Activated CD8-positive, alpha-beta memory T cell treated with anti-CD3 and anti-CD28 coated beads, Interleukin-2, amount 50 U/mL, for 48 hours (primary cell): ENCODE measurements at places on chromosomes 13 and 19.
A peak's percentile ranks its signal among the peaks of the same experiment; 100 is the strongest.

DNA sequence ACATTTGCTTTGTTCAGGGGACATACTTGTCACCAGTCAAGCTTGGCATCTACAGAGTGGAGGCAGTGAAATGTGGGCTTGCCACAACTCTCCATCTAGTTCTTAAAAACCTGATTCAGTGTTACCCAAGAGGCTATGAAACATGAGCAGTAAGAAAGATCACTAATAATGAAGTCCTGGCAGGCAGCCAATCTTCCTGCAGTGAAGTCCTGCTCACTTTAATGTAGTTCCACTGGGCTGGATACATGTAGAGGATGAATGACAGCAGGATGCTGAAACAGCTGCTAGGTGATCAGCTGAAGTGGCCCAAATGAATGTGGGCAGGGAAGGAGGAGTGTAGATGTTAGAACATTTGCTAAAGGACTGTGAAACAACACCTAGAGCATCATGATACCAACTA, 1213.1 kb downstream of the OLFM4 start:
- DNase-seq, result no peak

GRCh38 chr13:101140936-101141335, 275.4 kb downstream of the NALCN start:
- DNase-seq, result no peak

DNA sequence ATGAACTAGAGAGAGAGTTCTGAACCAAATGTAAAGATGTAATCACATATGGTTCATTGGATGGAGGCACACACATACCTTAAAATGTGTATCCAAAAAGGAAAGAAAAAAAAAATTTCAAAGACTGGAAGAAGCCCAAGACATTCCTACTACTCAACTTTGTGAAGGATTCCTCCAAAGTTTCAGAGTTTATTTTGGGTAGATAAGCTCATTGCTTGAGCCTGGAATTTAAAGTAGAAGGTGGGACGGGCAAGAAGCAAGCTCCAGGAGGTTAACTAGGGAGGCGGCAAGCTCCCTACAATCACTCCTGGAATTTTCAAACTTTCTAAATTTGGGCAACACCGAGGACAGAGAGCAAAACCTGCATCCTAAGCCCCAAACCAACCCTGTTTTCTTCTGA, 1.9 kb downstream of the TSHZ3 start:
- no peak for DNase-seq

GRCh38 chr13:52911340-52911739, 62.9 kb upstream of the PCDH8 start:
- DNase-seq, result no peak

- DNase-seq, result peak; percentile 69
These were observed 5.5 kb downstream of the ACP4 start for GRCh38 chr19:50795664-50796073.

GRCh38 chr13:27481766-27482165, 31.4 kb upstream of the MTIF3 start:
- peak; percentile 71 for DNase-seq

DNA sequence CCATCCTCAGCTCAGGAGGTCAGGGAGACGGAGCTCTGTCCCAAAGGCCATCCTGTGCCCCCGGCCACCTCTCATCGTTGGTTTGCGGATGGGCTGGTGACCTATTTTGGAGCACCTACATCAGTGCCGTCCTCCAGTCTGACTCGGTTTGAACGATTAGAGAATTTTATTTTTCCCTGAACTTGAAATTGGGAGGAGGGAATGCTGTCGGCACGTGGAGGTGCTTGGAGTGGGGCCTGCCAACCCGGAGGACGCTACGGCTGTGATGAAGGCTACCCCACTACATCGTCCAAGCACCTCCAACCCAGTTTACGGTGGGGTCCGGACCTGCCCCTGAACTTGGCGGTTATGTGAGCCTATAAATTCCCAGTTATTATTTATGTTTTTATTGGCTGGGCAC, 3.0 kb upstream of the ZNF554 start:
- no peak for DNase-seq

DNA sequence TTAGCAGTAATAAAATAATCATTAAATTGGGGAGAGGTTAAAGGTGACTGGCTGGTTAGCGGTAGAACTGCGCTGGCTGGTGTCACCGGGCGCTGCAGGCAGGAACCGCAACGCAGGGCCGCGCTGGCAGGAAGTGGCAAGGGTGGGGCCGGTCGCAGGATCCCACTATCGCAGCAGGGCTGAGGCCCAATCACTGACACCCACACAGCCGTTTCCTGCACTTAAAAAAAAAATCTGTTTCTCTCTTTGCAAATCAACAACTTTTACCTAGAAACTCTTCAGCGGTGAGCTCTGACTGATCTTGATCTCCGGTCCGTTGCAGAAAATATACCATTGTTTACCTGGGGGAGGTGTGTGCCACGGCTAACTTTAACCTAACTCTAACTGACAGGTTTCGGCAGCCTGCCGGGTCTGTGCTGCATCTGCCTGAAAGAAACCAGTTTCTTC, 46.9 kb downstream of the KLF2 start:
- peak; percentile 89 for DNase-seq

GRCh38 chr19:2582984-2583956, 107.3 kb downstream of the GADD45B start:
- DNase-seq, result no peak

GRCh38 chr13:85512421-85512820, 286.8 kb downstream of the SLITRK6 start:
- DNase-seq, result no peak

- no peak for DNase-seq
These were observed 565.7 kb downstream of the EFNB2 start for GRCh38 chr13:105969761-105970160.

GRCh38 chr13:48318821-48319511, 15.4 kb downstream of the RB1 start:
- DNase-seq, result no peak

- peak; percentile 63 for DNase-seq
These were observed 500 bp downstream of the SMIM24 start for GRCh38 chr19:3479834-3480215.

DNA sequence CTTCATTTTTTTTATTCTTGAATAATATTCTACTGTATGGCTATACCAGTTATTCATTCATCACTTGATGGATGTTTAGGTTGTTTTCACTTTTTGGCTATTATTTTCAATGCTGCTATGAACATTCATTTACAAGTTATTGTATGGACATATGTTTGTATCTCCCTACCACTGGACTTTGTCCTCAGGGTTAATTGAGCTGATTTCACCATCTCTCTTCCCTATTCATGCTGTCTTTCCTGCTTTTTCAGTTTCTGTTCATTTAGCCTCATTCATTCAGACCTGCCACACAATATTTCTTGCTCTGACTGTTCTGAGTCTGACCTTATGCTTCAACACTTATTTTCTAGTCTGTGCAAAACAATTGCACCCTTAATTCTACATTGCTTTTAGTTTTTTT, 12.3 kb upstream of the C1QTNF9B start:
- no peak for DNase-seq

GRCh38 chr19:31232180-31232579, 117.1 kb downstream of the TSHZ3 start:
- DNase-seq, result no peak

- DNase-seq, result no peak
These were observed 113.3 kb upstream of the KL start for GRCh38 chr13:32902874-32903273.

GRCh38 chr13:91302111-91302510, 45.4 kb upstream of the MIR17HG start:
- DNase-seq, result no peak

DNA sequence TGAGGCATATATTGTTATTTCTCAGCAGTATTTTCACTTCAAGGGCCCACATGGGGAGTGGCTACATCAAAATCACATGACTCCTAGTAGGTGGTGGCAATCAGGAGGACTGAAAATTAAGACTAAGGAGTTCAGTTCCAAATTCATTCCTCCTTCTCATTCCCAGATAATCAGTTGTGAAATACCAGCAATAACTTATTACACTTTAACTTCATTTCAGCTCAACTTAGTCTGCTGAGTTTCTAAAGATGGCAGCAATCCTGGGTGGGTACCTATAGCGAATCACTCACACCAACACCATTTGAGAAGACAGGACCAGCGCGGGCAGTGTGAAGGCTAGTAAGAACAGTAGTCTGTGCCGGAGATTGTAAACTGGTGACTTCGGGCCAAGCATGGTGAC, 63.9 kb upstream of the SLC10A2 start:
- DNase-seq, result no peak

DNA sequence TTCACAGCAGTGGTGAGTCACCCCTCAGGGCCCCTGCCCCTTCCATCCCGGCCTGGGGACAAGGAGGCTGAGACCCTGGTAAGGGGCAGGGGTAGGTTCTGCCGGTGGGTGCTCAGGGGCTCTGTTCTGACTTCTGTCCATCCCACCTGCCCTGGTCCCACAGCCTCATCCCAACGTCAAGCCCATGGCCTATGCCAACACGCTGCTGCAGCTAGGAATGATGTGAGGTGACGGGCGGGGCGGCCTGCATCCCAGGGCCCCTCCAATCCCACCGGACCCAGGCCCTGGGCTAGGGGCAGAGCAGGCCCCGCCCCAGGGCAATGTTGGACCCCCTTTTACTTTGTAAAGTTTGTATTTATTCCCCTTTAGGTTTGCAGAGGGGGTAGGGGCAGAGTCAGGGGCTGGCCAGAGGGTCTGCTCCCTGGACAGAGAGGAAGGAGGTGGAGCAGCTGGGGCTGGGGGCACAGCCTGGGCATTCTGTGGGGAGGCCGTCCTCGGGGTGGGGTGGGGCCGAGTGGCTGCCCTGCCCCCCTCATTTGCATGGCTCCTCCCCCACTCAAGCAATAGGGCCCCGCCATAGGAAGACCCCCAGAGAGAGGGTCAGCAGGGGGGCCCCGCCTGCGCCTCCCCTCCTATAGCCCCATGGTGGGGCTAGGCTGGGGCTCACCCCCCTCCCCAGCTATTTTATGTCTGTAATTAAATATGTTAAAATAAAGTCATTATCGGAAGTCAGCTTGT, 23.1 kb downstream of the CCDC8 start:
- DNase-seq, result no peak

DNA sequence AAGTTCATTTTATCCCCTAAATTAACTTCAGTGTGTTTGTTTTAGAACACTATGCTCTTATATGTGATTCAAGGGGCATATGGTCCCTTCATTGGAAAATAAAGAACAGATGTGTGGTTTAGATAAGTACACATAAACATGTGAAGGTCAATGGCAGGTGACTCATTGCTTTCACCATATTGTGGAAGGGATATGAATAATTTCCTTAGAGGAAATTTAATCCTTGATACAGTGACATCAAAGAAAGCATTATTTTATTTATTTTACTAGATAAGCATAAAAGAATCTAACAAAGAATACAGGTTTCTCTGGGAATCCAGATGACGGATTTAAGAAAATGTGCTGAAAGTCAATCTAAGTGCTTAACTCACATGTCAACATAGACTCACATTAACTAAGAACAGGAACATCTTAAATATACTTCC, 373.5 kb downstream of the KCTD12 start:
- DNase-seq, result no peak

DNA sequence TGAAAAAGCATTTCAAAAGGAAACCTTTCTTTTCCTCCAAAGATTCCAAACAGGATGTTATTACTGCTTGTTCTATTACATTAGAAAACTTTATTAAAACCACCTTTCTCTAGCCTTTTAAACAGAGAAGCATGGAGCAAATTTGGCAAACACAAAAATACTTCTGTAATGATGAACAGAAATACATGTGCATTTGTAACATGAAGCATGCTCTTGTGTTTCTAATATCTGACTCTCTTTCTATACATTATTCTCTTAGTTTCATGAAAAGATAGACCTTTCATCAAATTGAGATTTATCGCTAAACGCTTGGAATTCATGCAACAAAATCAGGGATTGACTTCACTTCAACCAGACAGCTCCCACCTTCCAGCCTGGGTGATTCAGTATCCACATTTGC, 152.8 kb upstream of the IRS2 start:
- no peak for DNase-seq

DNA sequence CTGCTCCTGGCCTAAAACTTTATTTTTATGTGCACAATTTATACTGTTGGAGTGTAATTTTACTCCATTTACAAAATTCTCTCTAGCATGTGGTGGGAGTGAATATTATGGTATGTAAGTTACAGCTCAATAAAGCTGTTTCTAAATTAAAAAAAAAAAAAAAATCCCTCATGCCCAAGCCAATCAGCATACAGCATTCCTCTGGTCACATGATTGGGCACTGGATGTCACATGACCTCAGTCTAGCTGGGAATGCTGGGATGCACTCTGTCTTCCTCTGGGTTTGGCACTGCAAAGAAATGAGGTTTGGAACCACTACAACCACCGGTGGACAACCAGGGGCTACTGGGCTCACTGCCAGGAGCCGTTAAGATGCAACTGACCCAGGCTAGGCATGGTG, 67.6 kb downstream of the ZNF557 start:
- no peak for DNase-seq

DNA sequence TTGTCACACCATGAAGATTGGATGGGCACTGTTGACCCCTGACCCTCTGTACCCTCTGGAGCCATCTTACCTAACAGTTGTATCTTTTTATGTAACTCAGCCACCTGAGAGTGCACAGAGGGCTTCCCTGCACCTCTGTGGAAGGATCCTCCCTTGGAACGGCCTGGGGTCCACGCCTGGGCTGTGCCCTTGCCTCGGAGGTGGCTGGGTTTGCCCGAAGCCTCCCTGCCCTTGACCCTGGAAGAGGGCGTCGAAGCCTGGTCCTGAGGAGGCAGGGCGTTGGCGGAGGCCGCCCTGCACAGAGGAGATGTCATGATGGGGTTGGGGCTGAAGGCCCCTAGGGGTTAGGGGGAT, 241 bp downstream of the ODAD3 start:
- no peak for DNase-seq
